ENCODE measurements at places on chromosomes 13 and 19.
A peak's percentile ranks its signal among the peaks of the same experiment; 100 is the strongest.

DNA sequence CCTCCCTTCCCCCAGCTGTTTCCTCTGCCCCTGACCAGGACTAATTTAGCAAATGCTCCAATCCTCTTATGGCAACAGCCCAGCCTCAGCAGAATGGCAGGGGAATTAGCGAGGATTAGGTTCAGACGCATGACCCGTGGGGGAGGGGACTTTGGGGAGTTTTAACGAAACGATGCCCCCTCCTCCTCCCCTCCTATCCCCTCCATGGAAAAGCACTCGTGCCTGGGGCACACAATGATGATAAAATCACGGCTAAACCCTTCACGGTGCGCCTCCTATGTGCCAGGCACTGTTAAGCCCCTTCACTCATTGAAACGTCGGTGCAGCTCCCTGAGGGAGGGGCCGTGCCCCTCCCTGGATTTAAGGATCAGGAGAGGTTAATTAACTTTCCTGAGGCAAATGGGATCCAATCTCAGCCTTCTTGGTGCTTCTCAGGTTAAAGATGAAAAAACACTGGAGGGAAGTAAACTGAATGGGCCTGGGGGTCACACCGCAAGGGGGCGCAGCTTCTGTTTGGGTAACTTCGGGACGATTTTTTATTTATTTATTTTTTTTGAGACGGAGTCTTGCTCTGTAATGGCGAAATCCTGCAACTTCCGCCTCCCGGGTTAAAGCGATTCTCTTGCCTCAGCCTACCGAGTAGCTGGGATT lies 10.1 kb upstream of the TPRX2 start:
- no peak for DNase-seq

- DNase-seq: no peak
Measured at GRCh38 chr13:52961987-52962386, 66.6 kb upstream of the OLFM4 start.

- DNase-seq: no peak
Measured at GRCh38 chr19:32176591-32176990, 168.8 kb upstream of the ZNF507 start.

DNA sequence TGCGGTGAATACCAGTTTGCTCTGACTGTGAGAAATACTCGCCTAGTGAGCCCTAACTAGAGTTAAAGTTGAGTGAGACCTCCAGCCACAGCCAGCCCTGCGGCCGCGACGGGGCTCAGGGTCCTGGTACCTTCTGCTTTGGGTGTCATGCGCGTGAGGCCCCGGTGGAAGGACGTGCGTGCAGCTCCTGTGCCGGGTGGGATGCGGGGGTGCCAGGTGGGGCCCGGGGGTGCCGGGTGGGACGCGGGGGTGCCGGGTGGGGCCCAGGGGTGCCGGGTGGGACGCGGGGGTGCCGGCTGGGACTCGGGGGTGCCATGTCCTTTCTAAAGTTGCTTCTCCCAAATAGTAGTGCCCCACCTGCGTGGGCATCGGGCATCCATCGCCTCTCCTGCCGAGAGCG lies 8.5 kb upstream of the TMPRSS9 start:
- DNase-seq: no peak

DNA sequence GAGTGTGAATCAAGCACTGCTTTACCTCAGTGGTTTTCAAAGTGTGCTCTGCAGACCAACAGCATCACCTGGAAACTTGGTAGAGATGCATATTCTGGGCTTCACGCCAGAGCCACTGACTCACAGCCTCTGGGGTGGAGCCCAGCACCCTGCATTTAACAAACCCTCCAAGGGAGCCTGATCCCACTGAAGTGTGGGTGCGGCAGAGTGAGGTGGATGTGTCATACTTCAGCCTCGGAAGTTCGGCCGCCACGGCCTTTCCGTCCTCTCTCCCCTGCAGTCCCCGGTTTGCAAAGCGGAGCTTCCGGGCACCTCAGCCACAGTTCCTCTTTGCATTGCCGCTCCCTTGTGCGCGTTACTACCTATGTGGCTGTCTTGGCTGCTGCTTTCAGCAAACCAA lies 33.3 kb upstream of the MICU2 start:
- peak; percentile 1 for DNase-seq

DNA sequence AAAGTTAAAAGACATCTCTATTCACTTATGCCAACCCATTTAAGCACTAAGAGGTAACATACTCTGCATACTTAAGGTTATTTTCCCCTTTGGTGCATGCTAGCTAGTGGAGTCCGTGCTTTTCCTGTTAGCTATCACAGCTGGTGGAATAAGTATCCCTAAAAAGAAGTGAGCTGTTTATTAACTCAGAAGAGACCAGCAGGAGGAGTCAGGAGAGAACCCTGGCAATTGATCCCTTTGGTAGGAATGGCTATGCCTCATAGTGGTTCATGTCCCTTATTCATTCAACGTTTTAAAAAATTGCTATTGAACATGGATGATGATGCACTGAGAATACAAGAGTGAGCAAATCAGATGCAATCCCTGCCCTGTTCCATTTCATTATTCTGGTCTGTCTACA lies 12.4 kb upstream of the NEK5 start:
- no peak for DNase-seq

DNA sequence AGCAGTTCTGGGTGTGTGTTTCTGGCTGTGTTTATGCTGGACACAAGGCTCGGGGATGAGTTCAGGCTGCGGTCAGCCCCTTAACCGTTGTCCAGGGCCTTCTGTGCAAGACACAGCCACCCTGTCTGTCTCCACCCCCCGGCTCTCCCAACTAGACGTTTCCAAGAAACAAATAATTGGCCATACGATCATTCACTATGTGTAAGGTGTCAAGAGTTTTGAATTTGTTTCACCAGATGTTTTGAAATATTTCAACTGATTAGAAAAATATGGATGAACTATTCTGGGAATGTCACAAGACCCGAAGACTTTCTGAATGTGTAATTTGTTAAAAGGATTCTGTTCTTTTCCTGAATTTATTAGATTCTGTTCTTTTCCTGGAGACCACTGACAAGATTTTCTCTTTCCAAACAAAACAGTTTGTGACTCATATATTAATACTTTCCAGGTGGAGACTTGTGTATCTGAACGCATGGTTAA lies 318.2 kb downstream of the MYO16 start:
- DNase-seq: peak; percentile 54

Data from fibroblast of skin of scalp (primary cell).